ENCODE measurements at places on chromosomes 1 and 21. TPM values are rescaled to one million over a fixed set of nuclear protein-coding genes. Genes with fewer than 3 reads are reported as not detected.

ST6GALNAC3 gene
- total RNA-seq = 1.7 TPM

HRNR gene
- under 0.01 TPM for total RNA-seq

MRPS15 gene
- total RNA-seq = 118 TPM

PRPF38B gene
- 14.5 TPM for total RNA-seq

DNALI1 gene
- 1.3 TPM for total RNA-seq

RGS4 gene
- total RNA-seq = 0.33 TPM

PIGM gene
- total RNA-seq = 5.9 TPM

EPHA8 gene
- not detected for total RNA-seq

IL12RB2 gene
- 0.56 TPM for total RNA-seq

JAM2 gene
- not detected for total RNA-seq

BTG2 gene
- total RNA-seq = 107 TPM

CFAP141 gene
- not detected for total RNA-seq

LY9 gene
- total RNA-seq = not detected

RGS13 gene
- not detected for total RNA-seq

Data from mammary epithelial cell (primary cell).